Daoy (cell line): ENCODE measurements at places on chromosomes 7 and 10.

- DNase-seq = no peak
Measured at GRCh38 chr10:26445411-26446031, 7.4 kb downstream of the APBB1IP start.

- no peak for DNase-seq
Measured at GRCh38 chr10:117619223-117619622, 76.7 kb downstream of the EMX2 start.

DNA sequence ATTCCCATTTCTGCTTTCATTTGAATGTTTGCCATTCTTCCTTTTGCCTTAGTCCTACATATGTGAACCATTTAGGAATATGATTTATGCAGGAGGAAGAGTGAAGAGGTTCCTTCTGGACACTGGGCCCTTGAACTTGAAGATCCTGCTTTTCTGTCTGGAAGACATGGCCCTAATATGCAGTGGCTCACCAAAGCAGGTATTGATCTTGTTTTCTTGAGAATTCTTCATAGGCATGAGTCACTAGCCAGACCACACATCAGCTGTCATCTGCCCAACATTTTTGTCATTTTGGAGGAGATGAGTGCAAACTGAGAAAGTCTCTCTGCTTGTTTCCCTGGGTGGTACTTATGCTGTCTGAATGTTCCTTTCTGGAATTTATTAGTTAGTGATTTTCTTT, 382.6 kb downstream of the LRMDA start:
- no peak for DNase-seq

GRCh38 chr7:5289355-5289754, 6.6 kb downstream of the SLC29A4 start:
- no peak for DNase-seq

- no peak for DNase-seq
Measured at GRCh38 chr10:52742731-52743130, 29.9 kb downstream of the MBL2 start.

DNA sequence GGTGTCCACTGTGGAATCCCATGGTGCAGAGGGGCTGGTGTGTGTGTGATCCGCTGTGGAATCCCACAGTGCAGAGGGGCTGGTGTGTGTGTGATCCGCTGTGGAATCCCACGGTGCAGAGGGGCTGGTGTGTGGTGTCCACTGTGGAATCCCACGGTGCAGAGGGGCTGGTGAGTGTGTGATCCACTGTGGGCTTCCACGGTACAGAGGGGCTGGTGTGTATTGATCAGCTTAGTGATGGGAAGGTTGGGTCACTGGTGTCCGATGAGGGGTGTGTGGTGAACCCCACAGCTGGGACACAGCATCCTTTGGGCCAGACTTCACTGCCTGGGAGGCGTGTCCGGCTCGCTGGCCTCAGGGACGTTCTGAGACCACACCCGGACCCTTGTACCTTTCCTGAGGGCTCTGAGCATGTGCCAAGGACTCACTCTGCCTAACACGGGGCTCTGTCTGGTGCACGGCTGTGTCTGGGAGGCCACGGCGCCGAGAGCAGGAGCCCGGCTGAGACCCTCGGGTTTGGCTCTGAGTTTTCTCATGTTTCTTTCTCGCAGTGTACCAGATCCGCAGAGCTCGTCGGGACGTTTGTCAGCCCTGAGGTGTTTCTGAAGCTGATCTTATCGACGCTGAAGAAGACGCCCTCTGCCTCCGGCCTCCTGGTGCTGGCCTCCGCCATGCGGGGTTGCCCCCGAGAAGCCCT, 29.3 kb upstream of the PRKAR1B start:
- no peak for DNase-seq

DNA sequence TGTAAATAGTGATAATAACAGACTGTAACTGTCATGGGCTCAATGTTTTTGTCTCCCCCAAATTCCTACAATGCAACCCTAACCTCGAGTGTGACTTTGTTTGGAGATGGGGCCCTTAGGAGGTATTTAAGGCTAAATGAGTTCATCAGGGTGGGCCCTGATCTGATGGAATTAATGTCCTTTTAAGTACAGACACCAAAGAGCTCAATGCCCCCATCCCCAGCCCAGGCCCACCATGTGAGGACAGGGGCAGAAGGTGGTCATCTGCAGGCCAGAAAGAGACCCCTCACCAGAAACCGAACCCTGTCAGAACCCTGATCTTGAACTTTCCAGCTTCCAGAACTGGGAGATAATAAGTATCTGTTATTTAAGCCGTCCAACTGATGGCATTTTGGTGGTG, 83.2 kb downstream of the PIP4K2A start:
- DNase-seq = no peak
